Hematopoietic multipotent progenitor cell treated with erythropoietin and hydrocortisone succinate and interleukin-3 and kit ligand, for 8 days (in vitro differentiated cells): ENCODE measurements at places on chromosomes 6 and 20.
A peak's percentile ranks its signal among the peaks of the same experiment; 100 is the strongest.

GRCh38 chr6:56547687-56548086, 95.0 kb downstream of the DST start:
- no peak for DNase-seq

- DNase-seq: no peak
Observed at GRCh38 chr6:128336436-128337095, 183.8 kb downstream of the PTPRK start.

DNA sequence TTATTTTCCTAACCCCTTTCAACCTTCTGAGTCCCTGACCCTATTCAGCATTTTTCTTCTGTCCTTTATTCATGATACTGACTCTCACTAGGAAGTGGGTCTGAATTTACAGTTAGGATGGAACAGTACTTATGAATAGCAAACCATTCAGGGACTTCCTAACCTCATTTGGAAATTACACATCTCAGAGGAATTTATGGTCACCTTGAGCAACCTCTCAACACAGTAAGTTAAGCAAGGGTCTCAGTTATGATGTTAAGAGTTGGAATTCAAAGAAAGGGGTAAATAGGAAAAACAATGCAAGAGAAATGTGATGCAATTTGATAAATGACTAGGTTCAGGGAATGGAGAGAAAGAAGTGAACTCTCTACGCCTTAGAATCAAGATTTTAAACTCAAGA, 97.3 kb downstream of the GPR6 start:
- no peak for DNase-seq

DNA sequence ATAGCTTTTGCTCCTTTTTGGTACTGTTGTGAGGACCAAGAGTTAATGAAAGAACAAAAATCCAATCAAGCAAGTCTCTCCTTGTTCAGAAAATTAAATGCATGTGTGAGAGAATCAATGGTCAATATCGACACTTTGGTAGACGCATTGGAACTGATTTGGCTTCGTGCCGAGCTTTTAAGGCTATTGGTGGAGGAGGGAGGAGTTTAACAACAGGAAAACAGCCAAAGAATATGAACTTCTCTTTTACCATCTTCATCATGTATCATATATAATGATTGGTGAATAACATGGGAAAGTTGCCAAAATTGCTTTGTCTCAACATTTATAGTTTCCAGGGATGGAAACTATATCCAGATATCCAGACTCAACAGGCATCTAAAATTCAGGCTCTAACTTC, 266.5 kb upstream of the CITED2 start:
- DNase-seq: peak; percentile 47

GRCh38 chr6:27591699-27592480, 119.0 kb upstream of the ZNF184 start:
- peak; percentile 73 for DNase-seq

DNA sequence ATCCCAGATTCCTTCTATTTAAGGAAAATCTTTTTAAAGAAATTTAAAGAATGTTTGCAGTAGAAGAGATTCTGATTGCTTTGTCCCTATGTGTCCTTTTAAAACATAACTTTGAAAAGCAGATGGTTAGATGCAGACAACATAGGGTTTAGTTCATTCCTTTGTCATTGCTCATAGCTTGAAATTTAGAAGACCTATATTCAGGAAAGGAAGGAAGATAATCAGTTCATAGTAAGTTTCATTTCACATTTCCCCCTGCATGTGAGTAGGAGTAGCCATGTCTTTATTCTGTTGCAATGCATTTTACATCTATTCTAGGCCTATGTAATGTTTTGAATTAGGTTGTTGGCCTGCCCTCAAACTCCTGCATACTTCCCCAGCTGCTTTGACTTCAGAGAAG, 197.9 kb upstream of the GRIK2 start:
- DNase-seq: no peak

DNA sequence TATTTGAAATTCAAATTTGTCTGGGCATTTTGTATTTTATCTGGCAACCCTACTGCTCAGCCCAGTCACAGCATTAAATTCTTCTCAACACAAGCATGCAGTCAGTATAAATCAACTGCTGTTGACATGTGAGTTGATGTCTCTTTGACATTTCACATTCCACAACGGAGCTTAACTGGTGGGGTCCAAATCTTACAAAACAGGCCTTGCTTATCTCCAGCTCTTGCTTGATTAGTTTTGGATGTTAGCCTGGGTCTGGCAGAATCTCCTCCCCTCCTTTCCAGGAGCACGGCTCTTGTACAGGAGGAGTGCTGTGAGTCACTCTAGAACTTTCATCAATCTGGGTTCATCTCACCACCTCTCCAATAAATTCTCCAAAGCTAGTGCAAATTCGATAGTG, 80.8 kb upstream of the PHACTR1 start:
- no peak for DNase-seq

DNA sequence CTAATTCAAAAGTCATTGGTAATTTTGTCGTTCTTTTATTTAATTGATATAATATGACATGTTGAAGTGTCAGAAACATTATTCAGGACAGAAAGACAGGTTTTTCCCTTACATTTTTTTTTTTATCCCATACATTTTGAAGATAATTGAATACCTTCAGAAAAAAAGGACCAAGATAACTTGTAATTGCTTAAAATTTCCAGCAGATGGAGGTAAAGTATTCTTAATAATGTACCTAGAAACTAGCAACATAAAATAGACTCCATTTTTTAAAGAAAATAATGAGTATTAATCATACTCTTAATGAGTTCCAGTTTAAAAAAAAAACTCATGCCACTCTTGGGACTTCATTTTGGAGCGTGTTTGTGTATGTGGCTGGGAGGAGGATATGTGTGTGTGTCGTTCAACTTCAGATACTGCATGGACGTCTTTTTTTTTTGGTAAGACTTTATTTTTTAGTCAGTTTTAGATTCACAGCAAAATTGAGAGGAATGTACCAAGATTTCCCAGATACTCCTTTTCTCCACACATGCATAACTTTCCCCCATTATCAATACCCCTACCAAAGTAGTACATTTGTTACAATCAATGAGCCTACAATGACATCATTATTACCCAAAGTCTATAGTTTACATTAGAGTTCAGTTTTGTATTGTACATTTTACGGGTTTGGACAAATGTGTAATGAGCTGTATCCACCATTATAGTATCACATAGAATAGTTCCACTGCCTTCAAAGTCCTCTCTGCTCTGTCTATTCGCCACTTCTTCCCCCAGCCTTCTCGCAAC, 79.4 kb downstream of the ROS1 start:
- peak; percentile 42 for DNase-seq

DNA sequence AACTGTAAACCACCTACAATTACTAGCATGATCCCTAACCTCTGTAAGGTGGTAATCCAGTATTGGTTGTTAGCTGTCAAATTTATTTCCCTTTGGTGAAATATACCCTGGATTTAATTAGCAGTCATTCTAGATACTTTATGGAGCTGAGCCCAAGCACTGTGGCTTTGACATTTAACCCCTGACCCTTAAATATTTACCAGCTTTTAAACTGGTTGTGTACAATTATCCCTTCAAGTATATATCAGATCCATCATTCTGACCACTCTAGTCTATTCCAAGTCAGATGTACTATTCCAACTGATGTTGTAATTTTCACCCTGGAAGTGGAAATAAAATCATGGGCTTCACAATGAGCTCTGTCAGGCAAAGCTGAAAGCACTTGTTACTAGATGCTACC, 229.6 kb downstream of the FOXC1 start:
- DNase-seq: no peak

DNA sequence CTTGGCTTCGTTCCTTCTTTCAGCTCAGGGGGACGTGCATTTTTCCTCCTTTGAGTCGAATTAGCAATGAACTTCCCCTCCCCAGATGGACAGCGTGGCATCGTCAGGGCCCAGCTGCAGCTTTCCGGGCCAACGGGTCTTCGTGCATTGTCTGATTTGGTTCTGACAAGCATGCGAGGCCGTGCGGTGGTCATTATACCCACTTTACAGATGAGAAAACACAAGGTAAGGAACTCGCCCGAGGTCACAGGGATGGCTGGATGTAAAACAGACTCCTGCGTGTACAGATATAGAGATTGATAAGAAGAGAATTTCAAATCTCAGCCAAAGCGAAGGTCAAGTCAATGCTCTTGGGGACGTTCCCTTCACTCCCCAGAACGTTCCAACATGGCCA, 187.6 kb upstream of the SULF2 start:
- no peak for DNase-seq

GRCh38 chr6:102154176-102154575, 760.7 kb downstream of the GRIK2 start:
- no peak for DNase-seq

DNA sequence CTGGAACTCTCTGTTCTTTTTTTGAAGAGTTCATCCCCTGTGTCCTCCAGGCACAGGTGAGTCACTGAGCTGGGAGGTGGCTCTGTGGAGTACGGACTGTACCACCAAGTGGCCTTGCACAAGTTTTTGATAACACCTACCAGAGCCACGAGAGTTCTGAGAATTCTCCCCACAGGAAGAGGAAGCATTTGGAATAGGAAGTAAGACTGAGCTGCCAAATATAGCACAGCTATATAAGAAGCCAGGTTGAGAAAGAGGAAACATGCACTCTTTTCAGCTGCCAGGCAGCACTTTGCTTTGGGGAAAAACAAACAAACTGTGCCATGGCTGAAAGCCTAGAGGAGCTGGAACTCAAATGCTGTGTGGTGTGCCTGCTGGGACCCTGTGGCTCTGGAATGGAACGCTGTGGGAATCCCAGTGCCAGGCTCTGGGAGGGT, 70.8 kb upstream of the RIPOR2 start:
- peak; percentile 81 for DNase-seq

- no peak for DNase-seq
Observed at GRCh38 chr6:34276191-34276590, 27.4 kb upstream of the SMIM29 start.

GRCh38 chr6:147227770-147228320, 23.6 kb downstream of the STXBP5 start:
- no peak for DNase-seq

- no peak for DNase-seq
Observed at GRCh38 chr6:26225848-26226578, 138.8 kb downstream of the HFE start.

GRCh38 chr20:5781798-5782750, 31.9 kb downstream of the SHLD1 start:
- DNase-seq: peak; percentile 69

DNA sequence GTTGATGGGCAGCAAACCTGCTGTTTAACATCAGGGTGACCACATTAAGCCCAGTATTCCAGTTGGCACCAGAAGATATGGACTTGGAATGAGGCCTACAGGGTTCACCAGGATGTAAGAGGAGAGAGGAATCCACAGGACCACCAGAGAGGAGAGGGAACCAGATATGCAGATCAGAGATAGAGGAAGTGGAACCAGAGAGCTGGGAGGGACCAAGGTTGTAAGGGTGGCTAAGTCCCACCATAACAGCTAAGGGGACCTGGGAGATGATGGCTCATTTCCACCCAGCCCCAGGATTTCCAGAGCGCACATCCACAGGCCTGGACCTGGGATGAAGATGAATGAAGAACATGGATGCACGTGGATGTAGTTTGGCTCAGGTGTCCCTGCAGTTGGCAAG, 11.1 kb downstream of the BTN2A1 start:
- no peak for DNase-seq

DNA sequence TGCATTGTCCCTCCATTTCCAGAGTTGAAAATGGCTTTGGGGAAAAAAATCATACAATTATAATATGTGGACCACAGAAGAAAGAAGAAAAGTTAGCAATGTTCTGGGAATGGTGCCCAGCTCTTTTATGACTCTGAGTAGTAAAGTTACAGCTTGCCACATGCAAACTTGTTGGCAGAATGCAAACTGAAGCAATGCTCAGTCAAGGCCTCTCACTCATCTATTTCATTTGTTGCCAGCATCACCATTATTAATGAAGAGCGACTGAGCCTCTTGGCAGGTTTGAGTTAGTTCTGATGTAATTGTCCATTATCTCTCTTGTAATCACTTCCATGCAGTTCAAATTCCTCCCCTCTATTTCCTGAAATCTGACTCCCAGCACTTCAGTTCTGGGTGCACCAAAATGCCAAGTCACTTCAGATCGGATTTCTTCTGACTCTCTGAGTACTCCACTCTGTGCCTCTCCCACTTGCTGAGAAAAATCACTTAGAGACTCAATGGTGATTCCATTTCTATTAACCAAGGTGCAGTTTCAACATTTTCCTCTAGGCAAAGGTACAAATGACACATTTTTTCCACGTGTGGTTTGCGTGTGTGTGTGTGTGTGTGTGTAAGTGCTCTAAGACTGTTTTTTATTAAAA, 154.4 kb upstream of the STMND1 start:
- no peak for DNase-seq

DNA sequence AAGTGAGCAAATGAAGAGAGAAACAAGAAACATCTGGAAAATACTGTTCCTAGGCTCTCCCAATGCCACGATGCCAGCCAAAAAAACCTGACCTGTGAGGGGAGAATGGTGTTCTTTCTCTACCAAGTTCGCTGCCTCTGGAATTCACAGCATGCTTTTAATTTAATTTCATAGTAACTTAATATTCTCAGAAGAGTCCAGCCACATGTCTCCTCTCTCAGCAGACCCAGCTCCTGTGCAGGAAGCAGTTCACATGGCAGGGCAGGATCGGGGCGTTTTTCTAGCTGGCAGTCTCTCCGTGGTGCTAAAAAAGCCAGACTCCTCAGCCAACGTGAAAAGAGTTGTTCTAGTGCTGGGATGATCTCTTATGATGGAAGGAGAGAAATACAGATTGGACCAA, 57.5 kb downstream of the BFSP1 start:
- DNase-seq: no peak

DNA sequence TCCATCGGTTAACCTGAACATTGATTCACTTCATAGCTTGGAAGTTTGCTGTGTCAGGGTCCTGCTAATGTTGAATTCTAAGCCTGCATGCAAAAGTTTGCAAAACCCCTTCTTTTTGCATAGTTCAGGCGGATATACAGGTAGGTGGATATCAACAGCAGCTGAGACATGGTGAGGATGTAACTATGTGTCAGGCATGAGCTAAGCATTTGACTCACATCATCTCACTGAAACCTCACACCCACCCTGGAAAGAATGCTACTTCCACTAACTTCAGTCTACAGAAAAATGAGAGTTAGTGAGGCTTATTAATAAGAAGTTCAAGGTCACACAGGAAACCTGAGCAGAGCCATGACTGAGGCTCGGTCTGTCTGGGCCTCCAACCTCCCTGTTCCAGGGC, 276.9 kb downstream of the BMP7 start:
- no peak for DNase-seq

- DNase-seq: no peak
Observed at GRCh38 chr6:135299256-135299655, 118.1 kb downstream of the MYB start.

DNA sequence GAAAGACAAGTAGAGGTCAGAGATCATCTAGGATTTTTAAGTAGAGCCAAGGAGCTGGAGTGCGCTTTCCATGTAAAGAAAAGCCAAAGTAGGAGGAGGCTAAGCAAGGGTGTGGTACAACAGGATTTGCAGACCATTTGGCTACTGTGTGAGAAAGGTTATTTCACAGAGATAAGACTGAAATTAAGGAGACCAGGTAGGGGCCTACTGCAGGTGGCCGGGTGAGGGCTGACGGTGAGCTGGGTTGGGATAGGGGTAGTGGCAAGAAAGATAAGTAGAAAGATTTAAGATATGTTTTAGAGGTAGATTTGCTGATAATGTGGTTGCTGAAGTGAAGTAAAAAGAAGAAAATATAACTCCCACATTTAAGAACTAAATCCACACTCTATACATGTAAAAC, 3.8 kb downstream of the BLOC1S5 start:
- no peak for DNase-seq
